Endothelial cell of umbilical vein (primary cell): ENCODE measurements at places on chromosomes 3 and 15. TPM values are rescaled to one million over a fixed set of nuclear protein-coding genes. Genes with fewer than 3 reads are reported as not detected.

DNA sequence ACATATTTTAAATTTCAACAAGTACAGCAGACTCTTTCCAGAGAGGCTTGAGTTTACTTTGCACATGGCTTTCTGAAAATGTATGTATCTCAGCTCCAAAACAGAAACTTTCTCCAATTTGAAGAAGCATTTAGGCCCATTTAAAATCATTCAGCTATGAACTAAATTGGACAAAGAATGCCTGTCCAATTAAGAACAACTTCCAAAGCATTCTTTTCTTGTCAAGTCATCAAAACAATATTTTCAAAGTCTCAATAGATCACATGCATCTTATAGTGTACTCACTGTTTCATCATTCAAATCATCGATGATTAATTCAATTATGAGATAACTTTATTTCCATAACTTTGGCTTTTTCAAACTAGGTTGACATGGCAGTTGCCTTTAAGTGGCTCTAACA is 95.2 kb downstream of the KBTBD8 start:
- peaks cover 2% of the 10 kb centered on the region for H3K27me3 ChIP-seq
- no peak for DNase-seq
- no peaks in the 10 kb centered on the region for H3K36me3 ChIP-seq
- no peak overlapping the region for H3K4me3 ChIP-seq
- peaks cover 8% of the 10 kb centered on the region for H3K4me1 ChIP-seq

- H3K27me3 ChIP-seq, result no peaks in the 10 kb centered on the region
- DNase-seq, result no peak
- no peaks in the 10 kb centered on the region for H3K36me3 ChIP-seq
- no peak overlapping the region for H3K27ac ChIP-seq
- H3K4me1 ChIP-seq, result peaks cover 21% of the 10 kb centered on the region
Observed at GRCh38 chr3:62167566-62168262, 205.6 kb downstream of the FEZF2 start.

Gene ARGFX
- not detected in 2 replicates for total RNA-seq

- no peak overlapping the region for H3K4me3 ChIP-seq
- H3K36me3 ChIP-seq, result no peaks in the 10 kb centered on the region
- no peak for DNase-seq
- no peaks in the 10 kb centered on the region for H3K4me1 ChIP-seq
- no peaks in the 10 kb centered on the region for H3K27me3 ChIP-seq
Observed at GRCh38 chr3:54873059-54874010, 54.5 kb downstream of the LRTM1 start.

- no peak overlapping the region for H3K4me3 ChIP-seq
- no peak for DNase-seq
- no peaks in the 10 kb centered on the region for H3K4me1 ChIP-seq
- H3K27me3 ChIP-seq, result no peaks in the 10 kb centered on the region
- no peak overlapping the region for H3K27ac ChIP-seq
- no peaks in the 10 kb centered on the region for H3K36me3 ChIP-seq
Observed at GRCh38 chr15:100947760-100948429, 28.7 kb downstream of the LRRK1 start.

Gene A4GNT
- total RNA-seq, result not detected in 2 replicates
